ENCODE measurements at places on chromosomes 4 and X. TPM values are rescaled to one million over a fixed set of nuclear protein-coding genes. Genes with fewer than 3 reads are reported as not detected.

DNA sequence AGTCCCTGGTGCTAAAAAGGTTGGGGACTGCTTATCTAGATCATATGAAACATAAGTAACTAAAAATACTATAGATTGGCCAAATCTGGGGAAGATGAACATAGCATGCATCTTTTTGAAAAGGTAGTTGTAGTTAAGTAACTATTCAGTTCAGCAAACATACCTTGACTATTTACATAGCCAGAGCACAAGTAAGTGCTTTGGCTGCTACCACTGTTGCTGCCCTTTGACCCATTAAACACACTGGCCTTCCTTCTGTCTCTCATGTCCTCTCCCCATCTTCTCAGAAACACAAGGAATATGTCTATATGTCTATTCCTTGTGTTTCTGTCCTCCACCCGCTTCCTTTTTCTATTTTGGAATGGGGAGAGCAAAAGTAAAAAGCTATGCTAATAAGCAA, 87.9 kb upstream of the SPRY1 start:
- no peaks in the 10 kb centered on the region for H3K4me1 ChIP-seq
- H3K27ac ChIP-seq: no peak overlapping the region
- H3K36me3 ChIP-seq: no peaks in the 10 kb centered on the region
- H3K27me3 ChIP-seq: no peaks in the 10 kb centered on the region
- DNase-seq: no peak

PROM1 gene
- total RNA-seq: 63.9 TPM

SLC49A3 gene
- total RNA-seq: 8.4 TPM

DNA sequence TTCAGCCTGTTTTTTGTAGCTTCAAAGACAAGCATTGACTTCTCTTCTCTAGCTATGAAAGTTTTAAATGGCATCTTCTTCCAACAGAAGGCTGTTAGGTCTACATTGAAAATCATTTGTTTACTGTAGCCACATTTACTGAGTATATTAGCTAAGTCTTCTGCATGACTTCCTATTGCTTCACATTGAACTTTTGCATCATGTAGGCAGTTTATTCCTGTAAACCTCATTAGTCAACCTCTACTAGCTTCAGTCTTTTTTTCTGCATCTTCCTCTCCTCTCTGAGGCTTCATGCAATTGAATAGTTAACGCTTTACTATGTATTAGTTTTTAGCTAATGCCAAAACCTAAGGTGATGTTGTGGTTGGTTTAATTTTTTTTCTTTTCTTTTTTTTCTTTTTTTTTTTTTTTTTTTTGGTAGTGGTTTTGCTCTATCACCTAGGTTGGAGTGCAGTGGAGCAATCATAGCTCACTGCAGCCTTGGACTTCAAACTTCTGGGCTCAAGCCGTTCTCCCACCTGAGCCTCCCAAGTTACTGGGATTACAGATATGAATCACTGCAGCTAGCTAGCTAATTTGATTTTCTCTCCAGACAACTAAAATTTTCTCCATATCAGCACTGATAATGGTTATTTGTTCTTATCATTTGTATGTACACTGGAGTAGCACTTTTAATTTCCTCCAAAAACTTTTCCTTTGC, 3.4 kb downstream of the UGT2A3 start:
- no peak for DNase-seq
- no peaks in the 10 kb centered on the region for H3K36me3 ChIP-seq
- no peak overlapping the region for H3K27ac ChIP-seq
- H3K4me3 ChIP-seq: no peak overlapping the region

DNA sequence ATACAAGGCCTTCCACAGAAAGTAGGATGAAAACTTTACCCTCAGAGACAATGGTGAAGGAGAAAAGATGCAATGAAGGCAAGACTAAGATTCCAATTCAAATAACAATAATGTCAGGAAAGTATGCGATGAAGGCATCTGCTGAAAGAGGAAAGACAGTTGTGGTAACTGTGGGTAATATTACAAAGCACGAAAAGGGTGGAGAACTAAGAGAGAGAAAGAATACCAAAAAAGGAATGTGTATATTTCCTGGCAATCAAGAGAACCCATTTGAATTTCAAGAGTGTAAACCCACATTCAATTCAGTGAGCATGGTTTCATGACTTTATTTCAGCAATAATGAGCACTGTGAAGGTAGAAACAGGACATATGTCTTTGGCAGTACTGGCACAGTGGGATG, 225.5 kb downstream of the PALLD start:
- no peak for DNase-seq
- no peaks in the 10 kb centered on the region for H3K4me1 ChIP-seq
- H3K4me3 ChIP-seq: no peak overlapping the region
- H3K27me3 ChIP-seq: no peaks in the 10 kb centered on the region
- no peak overlapping the region for H3K27ac ChIP-seq
- H3K36me3 ChIP-seq: no peaks in the 10 kb centered on the region

- no peak for DNase-seq
- no peaks in the 10 kb centered on the region for H3K36me3 ChIP-seq
- no peak overlapping the region for H3K27ac ChIP-seq
- H3K27me3 ChIP-seq: no peaks in the 10 kb centered on the region
These were observed 13.5 kb downstream of the MYOZ2 start for GRCh38 chr4:119149110-119149509.

GLOD5 gene
- total RNA-seq: 9.0 TPM

Measured in colonic mucosa (tissue), 4 donors.